Jurkat, Clone E6-1 (cell line): ENCODE measurements at places on chromosomes 3 and 15.

DNA sequence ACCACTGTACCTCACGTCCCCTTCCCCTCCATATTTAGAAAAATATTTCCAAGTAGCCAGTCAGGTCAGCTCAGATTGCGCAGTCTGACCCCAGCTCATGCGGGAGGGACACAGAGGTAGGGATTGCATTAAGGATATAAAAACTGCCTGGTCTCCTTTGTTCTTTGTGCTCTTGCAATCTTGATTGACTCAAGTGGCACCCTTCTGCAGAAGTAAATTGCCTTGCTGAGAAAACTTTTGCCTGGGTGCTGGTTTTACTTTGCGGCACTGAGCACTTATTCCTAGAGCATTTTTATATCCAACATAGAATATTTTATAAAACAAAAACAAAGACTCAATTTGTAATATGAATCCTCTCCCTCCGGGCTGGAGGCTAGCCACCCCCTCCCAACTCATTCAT is 54.8 kb downstream of the BTD start:
- no peak for DNase-seq

DNA sequence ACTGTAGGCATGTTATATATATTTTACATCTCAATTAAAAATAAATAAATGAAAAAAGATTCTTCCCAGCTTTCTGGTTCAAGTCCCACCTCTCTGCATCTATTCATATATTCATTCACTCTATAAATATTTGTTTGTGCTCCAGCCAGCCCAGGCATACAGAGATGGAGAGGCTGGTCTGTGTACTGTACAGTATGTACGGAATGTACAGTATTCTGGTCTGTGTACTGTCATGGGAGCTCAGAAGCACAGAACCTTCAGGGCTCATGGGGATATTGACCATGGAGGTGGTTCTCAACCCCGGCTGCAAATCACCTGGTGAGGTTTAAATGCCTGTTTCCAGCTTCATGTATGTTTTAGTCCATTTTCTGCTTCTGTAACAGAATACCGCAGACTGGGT is 13.8 kb downstream of the CORO2B start:
- no peak for DNase-seq

DNA sequence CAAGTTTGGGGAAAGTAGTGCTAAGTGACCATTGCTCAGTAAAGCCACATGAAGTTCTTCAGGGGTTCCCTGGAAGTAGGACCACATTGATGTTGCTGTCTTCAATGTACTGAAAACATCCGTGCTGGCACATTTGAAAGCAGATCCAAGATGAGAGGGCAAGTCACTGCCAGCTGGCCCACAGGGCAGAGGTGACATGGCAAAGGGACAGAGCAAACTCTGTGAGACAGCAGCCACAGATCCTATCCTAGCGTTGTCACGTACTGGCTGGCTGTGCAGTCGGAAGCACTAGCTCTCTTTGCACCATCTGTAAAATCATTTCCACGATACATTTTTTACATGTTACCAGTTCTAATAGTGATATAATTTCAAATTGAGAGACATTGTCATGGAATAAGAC is 13.8 kb downstream of the MUC13 start:
- DNase-seq = no peak

GRCh38 chr3:122609798-122610559 is 32.5 kb downstream of the PARP15 start:
- DNase-seq = no peak

GRCh38 chr3:102619361-102619760 is 184.5 kb downstream of the ZPLD1 start:
- no peak for DNase-seq

GRCh38 chr15:59105854-59106253 is 908 bp downstream of the CCNB2 start:
- DNase-seq = peak; percentile 16

GRCh38 chr3:19063936-19064335 is 84.4 kb upstream of the KCNH8 start:
- no peak for DNase-seq

- DNase-seq = no peak
Observed at GRCh38 chr15:91925794-91926193, 72.3 kb downstream of the SLCO3A1 start.

DNA sequence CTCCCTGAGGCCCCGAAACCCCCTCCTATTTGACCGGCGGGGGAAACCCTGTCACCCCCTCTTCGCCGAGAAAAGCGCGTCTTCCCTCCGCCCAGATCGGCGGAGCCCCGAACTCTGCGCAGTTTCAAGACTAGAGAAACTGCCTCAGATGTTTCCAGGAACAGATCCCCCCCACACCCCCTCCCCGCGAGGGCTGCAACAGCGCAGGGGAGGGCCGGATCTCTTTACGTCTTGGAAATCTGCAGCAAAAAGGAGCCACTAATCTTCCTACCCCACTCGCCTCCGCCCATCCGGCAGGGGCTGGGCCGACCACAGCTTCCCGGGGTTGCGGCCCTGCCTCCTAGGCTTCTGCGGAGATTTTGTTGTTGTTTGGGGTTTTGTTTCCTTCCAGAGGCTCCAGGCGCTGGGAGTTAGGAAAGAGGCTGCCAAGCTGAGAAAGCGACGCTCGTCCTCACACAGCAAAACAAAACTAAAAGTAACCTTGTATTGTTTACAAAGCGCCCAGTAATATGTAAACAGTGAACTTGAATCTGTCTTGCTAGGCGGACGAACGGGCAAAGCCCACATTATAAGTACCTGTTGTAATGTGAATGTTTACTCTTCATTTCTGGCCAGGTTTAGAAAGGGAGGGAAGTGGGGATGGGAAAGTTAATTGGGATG is 2.2 kb downstream of the FOXB1 start:
- peak; percentile 79 for DNase-seq

GRCh38 chr3:127484601-127485388 is 105.7 kb downstream of the TPRA1 start:
- peak; percentile 11 for DNase-seq

DNA sequence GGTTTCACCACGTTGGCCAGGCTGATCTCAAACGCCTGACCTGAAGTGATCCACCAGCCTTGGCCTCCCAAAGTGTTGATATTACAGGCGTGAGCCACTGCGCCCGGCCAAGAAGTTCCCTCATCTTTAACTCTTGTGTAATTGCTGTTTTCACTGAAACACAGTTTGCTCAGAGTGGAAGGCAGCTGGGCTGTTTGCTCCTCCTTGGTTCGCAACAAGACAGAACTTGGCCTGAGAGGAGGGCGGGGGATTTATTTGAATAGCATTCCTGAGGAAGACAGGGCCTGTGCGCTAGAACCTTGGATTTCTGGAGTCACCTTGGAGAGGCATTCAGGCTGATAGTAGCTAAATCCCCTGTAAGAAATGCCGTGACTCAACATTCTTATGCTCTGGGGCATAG is 226.7 kb upstream of the MCTP2 start:
- DNase-seq = no peak

GRCh38 chr3:38165722-38166387 is 518 bp downstream of the OXSR1 start:
- DNase-seq = no peak

GRCh38 chr3:112671930-112672715 is 31.2 kb upstream of the CCDC80 start:
- DNase-seq = peak; percentile 54

DNA sequence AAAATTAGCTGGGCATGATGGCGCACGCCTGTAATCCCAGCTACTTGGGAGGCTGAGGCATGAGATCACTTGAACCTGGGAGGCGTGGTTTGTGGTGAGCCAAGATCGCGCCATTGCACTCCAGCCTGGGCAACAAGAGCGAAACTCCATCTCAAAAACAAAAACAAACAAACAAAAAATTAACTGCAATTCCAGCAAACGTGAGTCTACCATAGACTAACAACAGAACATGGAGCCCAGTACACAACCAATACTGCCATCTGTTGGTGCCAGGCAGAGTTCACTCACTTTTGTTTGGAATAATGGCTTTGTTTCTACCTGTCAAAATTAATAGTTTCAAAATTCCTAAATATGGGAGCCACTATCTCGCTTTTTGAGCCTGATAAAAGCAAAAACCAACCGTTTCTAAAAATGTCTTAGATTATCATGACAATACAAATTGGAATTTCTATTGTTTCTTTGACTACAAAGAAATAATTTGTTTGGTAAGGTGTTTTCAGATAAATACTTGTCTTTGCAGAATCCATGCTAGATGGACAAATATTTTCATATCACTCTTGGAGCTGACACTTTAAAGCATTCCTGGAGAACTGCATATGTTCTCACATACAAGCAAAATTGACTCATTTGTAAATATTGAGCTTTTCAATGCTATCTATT is 45.0 kb downstream of the GPR176 start:
- DNase-seq = peak; percentile 37

- no peak for DNase-seq
Observed at GRCh38 chr3:60294181-60294580, 957.1 kb downstream of the FHIT start.

GRCh38 chr15:97461226-97461625 is 499.3 kb upstream of the ARRDC4 start:
- no peak for DNase-seq

- DNase-seq = no peak
Observed at GRCh38 chr3:59660376-59660775, 610.6 kb upstream of the CFAP20DC start.

DNA sequence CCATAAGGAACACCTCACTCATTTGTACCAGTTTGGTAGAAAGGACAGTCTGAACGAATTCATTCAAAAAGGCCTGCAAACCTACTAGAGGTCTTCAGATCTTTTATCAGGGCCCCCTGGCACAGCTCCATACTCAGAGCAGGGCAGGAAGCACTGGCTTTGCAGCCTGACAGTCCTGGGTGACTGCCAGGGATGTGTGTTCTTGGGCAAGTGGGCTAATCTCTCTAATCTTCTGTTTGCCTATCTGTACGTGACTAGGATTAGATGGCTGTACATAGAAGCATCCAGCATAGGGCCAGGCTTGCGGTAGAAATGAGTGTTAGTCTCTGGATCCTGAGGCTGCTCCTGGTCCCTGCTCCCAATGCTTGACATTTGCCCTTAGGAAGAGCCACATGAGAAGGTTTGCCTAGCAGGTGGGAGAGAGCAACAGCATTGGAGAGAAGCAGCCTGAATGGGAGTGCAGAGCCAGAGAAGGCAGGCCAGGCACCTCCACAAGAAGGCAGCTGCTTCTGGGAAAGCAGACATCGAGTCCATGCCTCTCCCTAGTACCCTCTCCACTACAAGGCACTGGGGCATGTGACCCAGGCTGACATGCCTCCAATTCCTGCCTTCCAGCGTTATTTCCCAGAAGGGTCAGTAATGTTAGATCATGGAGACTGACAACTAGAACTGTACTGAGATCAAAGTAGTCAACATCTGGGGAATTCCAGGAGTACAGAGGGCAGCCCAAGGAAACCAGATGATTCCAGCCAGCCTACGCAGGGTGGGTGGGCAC is 1.0 kb upstream of the CXCR6 start:
- no peak for DNase-seq

GRCh38 chr3:105353485-105354161 is 13.1 kb upstream of the ALCAM start:
- no peak for DNase-seq

- DNase-seq = peak; percentile 8
Observed at GRCh38 chr15:36579792-36580431, 486 bp downstream of the CDIN1 start.

GRCh38 chr3:123728014-123728413 is 143.2 kb upstream of the HACD2 start:
- no peak for DNase-seq

DNA sequence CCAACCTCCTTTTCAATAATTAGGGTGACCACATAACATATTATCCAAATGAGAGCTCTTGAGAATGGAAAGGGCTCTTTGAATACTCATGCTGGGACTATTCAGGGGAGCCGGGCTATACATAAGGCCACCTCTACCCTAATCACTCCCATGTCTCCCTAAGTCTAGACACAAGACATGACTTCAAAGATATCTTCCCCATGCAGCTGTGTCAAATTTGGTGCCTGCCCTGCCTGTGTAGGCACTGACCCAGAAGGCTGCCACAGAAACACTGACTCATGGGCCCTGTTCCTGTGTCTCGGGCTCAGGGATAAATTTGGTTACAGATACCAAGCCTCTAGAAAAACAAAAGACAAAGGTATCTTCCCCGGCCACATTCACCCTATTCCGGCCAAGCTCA is 70.3 kb downstream of the MYLK start:
- DNase-seq = no peak

- no peak for DNase-seq
Observed at GRCh38 chr15:67779549-67780111, 45.7 kb upstream of the SKOR1 start.

DNA sequence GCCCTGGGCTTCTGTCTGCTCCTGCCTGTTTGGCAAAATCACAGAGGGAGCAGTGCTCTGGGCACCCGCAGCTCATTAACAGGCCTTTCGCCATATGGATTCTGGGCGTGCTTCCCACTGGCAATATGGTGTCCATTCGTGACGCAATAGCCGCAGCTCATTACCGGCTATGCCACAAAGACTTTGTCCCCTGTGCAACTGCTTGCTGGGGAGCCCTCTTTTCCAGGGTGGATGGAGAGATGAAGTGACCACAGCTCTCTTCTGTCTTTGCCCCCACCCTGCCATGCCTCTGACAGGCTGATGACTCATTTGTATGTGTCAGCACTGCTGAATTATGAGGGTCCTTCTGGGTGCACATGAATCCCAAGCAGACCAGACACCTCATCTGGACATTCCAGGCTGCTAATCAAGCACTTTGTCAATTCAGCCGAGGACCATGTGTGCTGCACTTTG is 214.3 kb upstream of the FEZF2 start:
- DNase-seq = no peak

GRCh38 chr3:98542623-98543022 is 10.8 kb downstream of the GPR15 start:
- DNase-seq = no peak

- no peak for DNase-seq
Observed at GRCh38 chr3:84109911-84110310, 848.9 kb upstream of the CADM2 start.

- DNase-seq = peak; percentile 15
Observed at GRCh38 chr15:73244333-73244732, 124.4 kb downstream of the HCN4 start.

DNA sequence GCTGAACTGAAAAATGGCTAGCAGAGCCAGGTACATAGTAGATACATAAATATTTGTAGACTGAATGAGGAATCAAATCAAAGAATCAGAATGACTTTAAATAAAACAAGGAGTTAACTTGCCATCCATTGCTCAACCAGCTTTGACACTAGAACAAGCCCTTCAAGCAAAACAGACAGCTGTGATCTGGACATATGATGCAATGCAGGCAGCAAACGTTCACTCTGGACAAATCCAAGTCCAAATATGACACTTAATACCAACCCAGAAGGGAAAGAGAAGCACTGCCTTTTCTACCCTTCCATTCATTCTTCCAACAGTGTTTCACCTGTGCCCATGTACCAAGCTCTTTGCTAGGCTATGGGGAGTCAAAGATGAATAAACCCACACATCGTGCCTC is 4.5 kb downstream of the THRB start:
- no peak for DNase-seq

GRCh38 chr3:190193210-190193609 is 72.5 kb upstream of the P3H2 start:
- DNase-seq = no peak

GRCh38 chr3:76866729-76867408 is 173.0 kb upstream of the ROBO2 start:
- DNase-seq = no peak

- DNase-seq = no peak
Observed at GRCh38 chr3:195451373-195452015, 8.7 kb upstream of the ACAP2 start.

GRCh38 chr15:78192826-78193594 is 41.4 kb downstream of the ACSBG1 start:
- DNase-seq = no peak

- DNase-seq = no peak
Observed at GRCh38 chr3:23994244-23994569, 49.1 kb downstream of the NR1D2 start.

- DNase-seq = no peak
Observed at GRCh38 chr15:51737522-51738305, at the start of gene LYSMD2. Gene LYSMD2, minus strand, starts transcription at chr15:51737655. Its CDS starts 33 bp downstream, at chr15:51737622.

GRCh38 chr3:126850370-126851085 is 132.4 kb upstream of the PLXNA1 start:
- no peak for DNase-seq
